ENCODE measurements at places on chromosomes 16 and 17.

DNA sequence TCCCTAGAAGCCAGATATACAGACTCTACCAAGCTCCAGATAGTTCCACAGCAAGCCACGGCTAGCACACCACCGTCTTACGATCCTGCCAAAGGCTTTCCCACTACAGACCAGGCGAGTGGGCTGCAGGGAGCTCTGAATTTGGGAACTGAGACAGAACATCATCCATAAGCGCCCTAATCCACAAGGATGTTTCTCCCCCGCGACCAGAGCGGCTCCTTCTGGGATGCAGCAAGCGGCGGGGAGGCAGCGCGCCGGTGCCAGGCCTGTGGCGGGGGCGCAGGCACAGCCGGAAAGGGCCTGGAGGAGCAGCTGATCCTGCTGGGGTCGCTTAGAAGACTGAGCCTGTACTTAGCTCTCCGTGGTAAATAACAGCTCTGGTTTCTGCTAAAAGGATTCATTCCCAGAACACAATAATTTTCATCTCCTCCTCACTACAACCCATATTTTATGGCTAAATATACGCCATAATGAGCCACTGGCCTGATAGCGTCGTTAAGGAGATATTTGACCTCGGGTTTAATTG, 16.2 kb upstream of the FOXF1 start:
- no peak for DNase-seq

DNA sequence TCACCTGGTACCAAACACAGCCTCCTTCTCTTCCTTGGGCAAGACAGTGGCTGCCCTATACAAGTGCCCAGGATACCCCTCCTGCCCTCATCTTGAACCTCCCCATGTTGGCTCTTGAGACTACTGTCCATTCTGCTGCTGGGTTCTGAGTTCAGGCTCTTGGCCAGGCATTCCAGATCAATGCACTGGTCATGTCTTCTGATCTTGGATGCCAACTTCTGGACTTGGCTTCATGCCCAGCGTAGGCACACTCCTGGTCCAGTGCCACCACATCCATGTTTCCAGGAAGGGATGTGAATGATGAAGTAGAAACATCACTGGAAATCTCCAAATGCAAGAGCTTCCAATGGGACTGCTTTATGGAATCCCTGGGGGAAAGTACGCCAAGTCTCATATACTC, 51.5 kb downstream of the DYNLRB2 start:
- no peak for DNase-seq

DNA sequence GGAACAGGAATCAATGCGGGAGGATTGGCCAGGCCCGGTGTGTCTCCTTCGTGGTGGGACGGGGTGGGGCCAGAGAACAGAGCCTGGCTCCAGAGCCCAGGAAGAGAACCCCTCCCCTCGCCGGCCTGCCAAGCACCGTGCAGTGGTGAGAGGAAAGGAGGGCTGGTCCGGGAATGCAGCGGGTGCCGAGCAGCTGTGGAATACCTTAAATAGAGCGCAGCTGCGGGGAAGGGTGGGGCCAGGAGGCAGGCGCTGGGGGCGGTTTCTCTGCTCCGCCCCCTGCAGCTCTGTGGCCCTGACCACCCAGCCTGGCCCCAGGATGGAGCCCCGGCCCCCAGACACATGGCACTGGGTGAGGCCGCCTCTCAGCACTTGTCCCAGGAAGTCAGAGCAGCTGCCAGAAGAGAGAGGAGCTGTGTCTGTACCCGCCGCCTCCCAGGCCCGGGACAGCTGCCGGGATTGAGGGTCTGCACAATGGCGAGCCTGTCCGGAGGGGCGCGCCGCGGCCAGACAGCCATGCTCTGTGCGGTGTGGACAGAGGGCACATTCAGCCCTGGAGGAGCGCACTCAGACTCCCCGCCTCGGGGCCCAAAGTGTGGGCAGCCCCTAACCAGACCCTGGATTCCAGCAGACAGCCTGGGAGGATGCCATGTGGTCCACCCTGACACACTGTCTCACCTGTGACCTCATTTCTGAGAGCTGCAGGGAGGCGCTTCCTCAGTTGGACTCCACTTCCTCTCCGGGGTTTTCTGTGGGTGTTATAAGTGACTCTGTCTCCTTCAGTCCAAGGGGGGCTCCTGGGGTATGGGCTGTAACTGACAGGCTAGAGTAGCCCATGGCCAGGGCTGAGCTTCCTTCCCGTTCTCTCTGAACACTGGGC, 268.8 kb downstream of the SEC14L1 start:
- no peak for DNase-seq

- DNase-seq, result no peak
Observed at GRCh38 chr16:30637944-30638343, 12.8 kb upstream of the PRR14 start.

DNA sequence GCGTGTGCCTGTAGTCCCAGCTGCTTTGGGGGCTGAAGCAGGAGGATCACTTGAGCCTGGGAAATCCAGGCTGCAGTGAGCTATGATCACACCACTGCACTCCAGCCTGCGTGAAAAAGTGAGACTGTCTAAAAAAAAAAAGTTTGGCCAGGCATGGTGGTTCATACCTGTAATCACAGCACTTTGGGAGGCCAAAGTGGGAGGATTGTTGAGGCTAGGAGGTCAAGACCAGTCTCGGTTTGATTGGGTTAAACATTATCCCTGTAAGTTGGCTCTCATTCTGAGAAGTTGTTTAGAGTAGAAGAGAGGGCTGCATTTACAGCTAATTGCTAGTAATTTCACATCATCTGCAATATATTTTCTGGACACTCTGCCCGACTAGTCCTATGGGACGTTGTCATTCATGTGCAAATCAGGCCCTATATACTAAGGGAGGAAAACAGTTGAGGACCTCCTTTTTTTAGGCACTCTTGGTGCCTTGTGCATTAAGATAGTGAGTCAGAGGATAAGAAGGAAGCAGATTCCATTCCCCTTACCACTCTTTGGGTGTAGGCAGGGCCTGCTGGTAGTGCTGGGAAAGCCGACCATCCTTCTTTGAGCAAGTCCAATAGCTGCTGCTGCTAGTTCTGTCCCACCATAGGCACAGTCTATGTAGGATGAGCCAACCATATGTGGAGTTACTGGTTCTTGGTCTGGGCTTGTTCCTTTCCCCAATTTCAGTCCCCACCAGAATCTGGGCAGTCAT, 18.7 kb downstream of the HMOX2 start:
- DNase-seq, result no peak

- no peak for DNase-seq
Observed at GRCh38 chr16:81673432-81673831, 105.7 kb upstream of the PLCG2 start.

- no peak for DNase-seq
Observed at GRCh38 chr17:73657473-73658116, 13.3 kb upstream of the SDK2 start.

DNA sequence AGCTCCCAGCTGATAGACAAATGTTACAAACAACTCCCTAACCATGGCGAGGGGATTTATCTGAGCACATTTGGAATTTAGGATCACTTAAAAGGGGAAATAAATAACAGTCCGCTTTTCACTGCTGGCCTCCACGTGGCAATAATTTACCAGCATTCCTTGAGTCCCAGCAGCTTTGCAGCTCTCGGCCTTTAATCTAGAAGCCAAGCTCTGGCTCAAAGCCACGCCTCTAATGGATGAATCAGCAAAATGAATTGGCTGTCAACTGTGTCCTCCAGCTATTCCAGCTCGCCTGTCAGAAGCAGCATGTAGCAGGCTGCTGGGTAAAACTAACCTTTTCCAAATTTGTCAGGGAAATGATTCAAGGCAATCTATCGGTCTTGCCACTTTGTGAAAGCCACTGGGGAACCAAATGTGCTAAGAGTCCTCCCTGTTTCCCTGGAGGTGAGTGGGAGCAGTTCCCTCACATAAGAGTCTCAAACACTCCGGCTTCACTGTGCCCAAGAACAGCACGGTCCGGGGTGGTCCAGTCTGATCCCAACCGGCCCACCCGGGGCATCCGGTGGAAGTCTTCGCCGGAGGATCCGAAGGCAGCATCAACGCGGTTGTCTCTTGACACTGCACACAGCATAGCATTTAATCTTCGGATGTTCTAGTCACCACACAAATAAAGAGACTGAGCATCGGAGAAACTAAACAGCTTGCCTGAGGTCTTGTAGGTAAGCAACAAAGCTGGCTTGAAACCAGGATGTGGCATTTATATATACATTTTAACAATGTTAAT, 143.3 kb downstream of the PARN start:
- DNase-seq, result peak; percentile 26

DNA sequence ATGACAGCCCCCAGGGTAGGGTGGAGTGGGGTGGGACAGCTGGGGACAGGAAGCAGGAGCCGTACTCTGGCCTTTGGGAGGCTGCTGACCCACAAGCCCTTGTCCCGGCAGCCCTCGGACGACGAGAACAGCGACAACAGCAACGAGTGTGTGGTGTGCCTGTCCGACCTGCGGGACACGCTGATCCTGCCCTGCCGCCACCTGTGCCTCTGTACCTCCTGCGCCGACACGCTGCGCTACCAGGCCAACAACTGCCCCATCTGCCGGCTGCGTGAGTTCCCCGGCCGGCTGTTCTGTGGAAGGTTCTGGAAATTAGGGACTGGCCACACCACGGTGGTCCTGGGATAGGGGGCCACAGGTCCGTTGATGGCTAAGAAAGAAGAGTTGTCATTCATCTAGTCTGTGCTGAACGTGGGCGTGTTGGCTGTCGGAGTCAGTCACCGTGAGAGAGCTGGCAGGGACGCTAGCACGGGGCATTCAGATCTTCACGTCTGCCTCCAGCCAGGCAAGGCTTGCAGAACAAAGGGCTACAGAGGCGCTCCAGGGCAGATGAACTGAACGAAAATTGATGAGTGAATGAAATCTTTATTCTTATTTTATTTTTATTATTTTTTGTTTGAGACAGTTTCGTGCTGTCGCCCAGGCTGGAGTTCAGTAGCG, 19.8 kb upstream of the NUDT16L1 start:
- DNase-seq, result no peak

- DNase-seq, result no peak
Observed at GRCh38 chr17:61221181-61221580, 178.5 kb upstream of the TBX2 start.

DNA sequence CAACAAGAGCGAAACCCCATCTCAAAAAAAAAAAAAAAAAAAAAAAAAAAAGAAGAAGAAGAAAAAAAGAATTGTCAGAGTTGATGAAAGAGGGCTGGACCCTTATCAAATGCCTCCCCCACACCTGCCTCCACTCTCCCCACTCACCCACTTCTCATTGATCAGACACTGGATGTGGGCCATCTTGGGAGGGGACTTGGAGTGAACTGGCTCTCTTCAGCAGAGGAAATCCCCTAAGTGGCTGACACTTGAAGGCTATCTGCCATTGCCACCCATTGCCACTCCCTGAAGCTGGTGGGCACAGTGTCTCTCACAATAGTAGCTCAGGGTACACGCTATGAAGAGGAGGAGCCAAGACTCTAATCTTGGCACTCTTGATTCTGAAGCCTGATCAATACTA, 1.6 kb downstream of the ITGA2B start:
- no peak for DNase-seq

GRCh38 chr17:7403727-7403976, 245 bp downstream of the TMEM256 start:
- no peak for DNase-seq

GRCh38 chr17:49021095-49021767, 24.0 kb downstream of the IGF2BP1 start:
- no peak for DNase-seq

DNA sequence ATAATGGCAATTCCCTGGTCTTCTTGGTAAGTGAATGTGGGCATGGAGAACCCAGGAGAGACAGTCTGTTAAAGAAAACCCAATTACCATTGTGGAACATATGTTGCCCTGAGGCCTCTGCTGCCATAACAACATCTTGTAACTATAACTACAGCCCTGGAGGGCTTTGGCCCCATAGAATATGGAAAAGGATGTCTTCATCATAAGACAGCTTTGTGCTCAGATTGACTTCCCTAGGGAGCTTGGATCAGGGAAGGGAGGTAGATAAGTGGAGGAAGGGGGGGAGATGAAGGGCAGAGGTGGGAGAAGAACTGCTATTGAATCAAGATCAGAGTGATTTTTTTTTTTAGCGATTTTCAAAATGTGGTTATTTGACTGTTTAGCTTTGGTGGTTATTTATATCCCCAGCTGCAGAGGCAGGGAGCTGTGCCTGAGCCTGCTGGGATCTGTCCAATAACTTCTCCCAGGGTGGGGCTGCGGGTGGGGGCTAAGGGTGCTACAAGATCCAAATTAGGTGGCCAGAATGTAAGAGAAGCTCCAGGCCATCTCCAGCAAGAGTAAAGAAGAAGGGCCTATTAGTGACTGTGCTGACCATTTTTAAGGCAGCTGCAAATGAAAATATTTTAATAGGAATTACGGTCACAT, 5.3 kb upstream of the KAT7 start:
- DNase-seq, result no peak

DNA sequence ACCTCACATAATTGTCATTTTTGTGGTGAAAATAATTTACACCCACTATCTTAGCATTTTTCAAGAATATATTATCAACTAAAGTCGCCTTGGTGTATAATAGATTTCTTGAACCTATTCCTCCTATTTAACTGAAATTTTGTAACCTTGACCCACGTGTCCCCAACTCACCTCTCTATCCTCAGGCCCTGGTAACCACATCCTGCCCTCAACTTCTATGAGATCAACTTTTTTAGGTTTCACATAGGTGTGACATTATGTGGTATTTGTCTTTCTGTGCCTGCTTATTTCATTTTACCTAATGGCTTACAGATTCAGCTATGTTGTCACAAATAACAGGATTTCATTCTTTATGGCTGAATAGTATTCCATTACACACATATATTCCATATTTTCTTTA, 73.0 kb upstream of the CNTNAP4 start:
- DNase-seq, result no peak

DNA sequence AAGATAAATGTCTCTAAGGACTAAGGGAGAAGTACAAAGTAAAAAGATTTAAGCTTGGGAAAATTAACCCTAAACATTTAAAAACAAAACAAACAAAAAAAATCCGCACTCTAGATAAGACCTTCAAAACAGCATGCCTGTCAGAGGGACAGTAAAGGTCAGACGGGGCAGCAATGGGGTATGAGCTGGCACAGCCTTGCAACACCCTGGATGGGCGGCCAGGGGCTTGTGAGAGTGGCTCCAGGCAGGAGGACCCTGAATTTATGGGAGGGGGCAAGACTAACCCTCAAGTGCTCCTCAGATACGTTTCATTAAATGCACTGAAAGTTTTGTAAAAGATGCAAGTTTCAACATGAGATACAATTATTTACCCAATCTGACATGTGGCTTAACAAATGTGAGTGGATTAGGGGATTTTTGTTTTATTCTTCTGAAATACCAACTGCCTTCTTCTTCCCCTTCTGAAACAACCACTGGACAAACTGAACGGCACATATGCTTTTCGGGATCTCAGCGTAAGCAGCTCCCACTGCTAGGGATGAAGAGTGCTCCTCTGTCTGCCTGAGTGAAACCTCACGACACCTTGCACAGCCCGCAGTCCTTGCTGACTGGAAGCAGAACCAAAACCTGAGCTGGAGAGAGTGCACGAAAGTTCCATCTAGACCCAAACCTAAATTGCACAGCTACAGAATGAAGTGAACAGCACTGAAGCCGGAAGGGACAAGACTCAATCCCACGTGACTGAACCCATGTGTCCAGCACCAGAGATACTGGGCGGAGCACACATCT, 128.4 kb downstream of the ANKRD11 start:
- DNase-seq, result no peak

GRCh38 chr17:39405436-39405835, 4.0 kb upstream of the FBXL20 start:
- DNase-seq, result no peak
